ENCODE measurements at places on chromosomes 3 and 15.

GRCh38 chr15:66651198-66651597, 50.8 kb upstream of the SMAD6 start:
- no peak for DNase-seq

DNA sequence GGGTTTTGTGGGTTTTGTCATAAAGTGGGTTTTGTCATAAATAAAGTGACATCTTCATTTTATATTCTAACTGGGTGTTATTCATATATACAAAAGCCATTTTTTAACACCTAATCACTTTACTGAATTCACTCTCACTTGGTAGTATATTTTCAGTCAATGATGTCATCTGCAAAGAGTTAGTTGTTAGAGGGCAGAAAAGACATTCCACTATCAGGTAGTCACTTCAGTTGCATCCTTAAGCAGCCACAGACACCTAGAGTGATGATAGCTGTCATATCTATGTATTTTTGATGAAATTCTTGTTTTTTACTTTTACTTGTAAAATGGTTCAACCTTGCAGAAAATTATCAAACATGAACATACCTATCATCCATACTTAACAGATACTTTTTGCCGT, 89.0 kb downstream of the DHX36 start:
- DNase-seq: no peak

DNA sequence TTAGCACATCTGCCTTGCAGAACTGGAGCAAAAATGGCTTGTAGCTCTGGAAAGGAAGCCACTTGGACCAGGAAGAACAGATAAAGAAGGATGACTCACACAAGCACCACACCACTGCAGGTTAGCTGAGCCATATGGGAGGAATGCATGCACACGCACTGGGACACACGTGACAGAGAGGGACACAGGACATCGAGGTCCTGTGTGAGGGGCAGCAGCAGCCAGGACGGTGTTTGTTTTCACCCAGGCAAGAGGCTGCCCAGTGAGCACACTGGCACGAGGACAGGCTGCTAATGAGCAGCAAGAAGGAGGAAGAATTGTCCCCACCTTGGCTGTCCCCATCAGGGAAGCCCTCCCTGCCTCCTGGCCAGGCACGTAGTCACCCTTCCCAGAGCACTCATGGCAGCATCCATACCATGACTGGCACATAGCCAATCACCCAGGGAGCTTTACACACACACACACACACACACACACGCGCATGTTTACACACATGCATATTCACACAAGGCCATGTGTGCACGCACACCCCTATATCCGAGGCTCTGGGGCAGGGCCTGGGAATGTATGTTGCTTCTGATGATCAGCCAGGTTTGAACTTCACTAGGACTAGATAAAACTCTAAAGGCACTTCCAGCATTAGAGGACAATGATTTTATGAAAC, 24.0 kb upstream of the SPTBN5 start:
- DNase-seq: no peak

DNA sequence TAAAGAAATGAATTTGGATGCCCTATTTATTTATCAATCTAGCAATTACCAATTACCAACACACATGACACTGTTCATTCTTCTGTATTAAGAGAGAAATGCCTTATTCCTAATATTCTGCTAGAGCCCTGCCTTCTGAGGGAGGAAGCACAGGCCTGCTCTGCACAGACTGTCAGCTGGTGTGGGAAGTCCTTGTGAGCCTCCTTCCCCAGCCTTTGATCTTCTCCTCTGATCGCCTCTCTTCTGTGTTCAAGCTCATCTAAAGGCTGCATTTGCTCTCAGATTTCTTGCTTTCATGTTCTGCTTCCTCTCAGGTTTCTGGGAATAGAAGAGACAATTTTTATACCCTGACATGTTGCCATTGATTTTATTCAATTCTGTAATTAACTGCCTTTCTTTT, 290.6 kb upstream of the UMPS start:
- no peak for DNase-seq

- no peak for DNase-seq
Observed at GRCh38 chr3:19945534-19945933, 1.4 kb upstream of the RAB5A start.

GRCh38 chr3:194811118-194811517, 125.4 kb downstream of the FAM43A start:
- no peak for DNase-seq

DNA sequence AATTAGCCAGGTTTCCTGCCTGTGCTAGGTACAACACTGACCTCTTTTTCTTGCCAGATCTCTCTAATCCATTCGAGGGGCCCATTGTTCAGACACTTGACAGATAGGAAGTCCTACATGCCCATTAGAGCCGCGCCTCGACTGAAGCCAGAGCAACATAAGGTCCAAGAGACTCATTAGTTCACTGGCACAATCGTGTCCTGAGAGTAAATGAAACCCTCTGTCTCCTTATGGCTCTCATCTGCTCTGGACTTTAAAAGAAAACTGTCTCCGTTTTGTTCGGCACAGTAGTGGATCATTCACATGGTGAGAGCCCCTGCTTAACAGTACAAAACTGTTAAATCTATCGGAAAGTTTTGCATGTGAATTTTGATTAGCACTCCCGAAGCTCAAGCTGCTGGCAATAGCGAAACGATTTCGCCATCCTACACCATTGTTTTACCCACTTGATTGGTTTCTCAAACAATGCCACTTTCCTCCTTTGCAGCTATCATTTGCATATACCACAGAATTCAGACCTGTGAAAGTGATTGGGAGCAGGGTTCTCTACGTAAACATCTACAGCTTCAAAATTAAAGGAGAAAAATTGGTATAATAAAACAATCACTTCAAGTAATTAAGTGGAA, 19.0 kb upstream of the C15orf61 start:
- DNase-seq: no peak

DNA sequence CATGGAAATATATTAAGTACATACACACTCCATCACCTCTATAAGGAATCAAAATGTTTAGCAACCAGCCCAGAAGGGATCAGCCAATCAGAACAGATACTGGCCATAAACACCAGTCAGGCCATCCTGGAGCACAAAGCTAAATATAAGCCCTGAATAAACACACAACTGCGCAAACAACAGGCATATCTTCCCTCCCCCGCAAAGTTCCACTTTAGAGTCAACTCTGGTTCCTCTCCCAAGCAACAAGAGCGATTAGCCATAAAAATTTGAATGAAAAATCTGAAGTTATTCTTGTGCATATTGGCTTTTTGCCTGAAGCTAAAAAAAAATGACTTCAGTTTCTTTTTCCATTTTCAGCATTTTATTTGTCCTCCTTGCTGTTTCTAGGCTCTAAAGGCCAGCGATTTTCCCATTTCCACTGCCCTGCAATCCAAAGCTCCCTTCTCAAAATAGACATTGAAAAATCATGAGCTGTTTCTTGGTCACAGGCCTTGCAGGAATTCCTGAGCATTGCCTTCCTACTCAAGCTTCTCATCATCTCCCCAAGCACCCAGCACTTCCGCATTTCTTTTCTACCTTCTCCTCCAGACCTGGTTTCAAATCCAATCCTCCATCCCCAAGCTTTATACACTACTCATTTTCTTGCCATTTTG, 247.9 kb downstream of the ZMAT3 start:
- no peak for DNase-seq

- no peak for DNase-seq
Observed at GRCh38 chr3:167728176-167728575, 6.5 kb downstream of the PDCD10 start.

GRCh38 chr3:158355623-158356588, 215.1 kb upstream of the MLF1 start:
- no peak for DNase-seq

DNA sequence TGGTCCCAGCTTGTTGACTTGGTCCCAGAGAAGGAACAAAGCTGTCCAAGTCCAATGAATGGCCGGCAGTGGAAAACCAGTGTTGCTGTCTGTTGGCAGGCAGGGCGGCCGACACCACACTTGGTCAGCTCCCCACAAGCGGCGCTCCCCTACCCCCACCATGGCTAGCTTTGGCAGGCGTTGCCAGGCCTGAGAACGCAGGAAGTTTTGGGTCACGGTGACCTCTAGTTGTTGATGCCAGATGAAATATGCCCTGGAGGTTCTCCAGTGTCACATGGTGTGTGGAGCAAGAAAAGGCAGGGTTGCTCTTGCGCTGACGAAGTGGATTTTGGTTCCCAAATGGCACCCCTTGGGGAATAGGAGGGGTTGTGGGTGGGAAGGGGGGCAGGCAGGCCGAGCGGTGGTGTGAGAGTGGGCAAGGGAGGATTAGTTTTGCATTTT, 72.7 kb upstream of the TPRG1 start:
- no peak for DNase-seq

DNA sequence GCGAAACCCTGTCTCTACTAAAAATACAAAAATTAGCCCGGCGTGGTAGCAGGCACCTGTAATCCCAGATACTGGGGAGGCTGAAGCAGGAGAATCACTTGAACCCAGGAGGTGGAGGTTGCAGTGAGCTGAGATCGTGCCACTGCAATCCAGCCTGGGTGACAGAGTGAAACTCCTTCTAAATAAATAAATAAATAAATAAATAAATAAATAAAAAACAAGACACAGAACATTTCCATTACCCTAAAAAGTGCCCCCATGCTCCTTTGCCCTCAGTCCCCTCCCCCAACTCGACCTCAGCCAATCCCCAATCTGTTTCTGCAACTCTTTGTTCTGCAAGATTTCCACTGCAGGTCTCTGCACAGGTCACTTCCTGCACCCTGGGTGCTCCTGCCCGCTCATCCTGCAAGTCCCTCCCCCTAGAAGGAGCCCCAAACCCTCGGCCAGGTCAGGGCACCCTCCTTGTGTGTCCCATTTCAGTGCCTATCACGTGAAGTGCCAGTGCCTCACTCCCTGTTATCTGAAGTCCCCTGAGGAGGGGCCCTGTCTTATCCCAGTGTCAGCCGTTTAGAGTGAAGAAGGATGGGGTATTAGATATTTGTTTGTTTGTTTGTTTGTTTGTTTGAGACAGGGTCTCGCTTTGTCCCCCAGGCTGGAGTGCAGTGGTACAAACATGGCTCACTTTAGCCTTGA, 1.1 kb downstream of the FAM240A start:
- DNase-seq: no peak

DNA sequence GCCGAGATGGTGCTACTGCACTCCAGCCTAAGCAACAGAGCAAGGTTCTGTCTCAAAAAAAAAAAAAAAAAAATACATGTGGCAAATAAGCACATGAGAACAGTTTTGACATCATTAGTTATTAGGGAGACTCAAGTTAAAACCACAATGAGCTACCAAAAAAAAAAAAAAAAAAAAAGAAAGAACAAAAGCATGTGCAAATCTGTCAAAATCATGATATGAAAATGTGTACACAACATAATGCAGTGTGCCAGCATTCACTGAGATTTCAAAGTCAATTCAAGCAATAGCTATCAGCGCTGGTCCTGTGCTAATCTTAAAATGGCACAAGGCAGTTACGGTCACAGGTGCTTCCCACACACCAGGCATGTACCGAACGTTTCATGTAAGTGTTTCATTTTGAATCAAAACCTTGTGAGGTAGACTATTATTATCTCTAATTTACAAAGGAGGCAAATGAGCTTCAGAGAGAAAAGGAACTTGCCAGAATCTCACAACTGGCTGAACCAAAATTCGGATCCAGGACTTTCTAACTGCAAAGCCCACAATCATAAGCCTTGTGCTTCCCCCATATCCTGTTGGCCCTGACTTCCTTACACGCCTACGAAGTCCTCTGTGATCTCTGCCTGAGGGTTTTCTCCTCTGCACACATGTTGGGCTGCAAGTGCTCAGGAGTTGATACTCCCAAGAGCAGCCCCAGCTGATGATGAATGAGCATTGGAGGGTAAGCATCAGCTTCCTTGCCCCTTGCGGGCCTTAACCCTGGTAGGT, 200.1 kb upstream of the PROK2 start:
- DNase-seq: no peak

- DNase-seq: no peak
Observed at GRCh38 chr3:3110299-3110630, at the start of gene IL5RA. Gene IL5RA (minus strand): TSS chr3:3110374. CDS start chr3:3104984, 5,390 bp downstream.

DNA sequence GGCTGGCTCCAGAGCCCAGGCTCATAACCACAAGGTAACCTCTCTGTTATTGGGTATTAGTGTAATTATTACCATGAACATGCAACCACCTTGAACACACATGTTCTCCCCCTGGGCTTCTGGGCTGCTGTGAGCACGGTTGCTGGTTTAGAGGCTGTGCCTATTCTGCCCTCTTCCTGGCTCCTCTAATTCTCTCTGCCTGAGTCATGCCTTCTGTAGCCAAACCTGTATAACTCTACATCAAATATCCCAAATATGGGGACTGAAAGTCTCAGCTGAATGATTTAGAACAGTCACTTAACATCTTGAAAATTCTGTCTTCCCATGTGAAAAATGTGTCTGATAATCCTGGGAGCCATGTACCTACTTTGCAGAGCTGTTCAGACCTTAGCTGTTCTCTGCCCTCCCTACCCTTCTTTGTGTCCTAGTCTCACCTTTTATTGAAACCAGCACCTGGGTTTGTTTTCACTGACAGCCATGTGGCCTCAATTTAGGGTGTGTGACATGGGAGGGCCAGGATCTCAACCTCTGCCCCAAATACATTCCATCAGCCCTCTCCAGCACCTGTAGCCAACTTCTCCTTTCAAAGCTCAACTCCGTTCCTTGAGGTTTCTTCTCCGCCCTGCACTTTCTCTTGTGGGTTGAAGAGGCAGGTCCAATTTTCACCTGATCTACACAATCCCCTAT, 60.7 kb downstream of the PDZRN3 start:
- DNase-seq: no peak

GRCh38 chr3:146380046-146380445, 89.3 kb downstream of the PLSCR2 start:
- no peak for DNase-seq

GRCh38 chr3:157086775-157087174, 73.2 kb downstream of the CCNL1 start:
- no peak for DNase-seq

DNA sequence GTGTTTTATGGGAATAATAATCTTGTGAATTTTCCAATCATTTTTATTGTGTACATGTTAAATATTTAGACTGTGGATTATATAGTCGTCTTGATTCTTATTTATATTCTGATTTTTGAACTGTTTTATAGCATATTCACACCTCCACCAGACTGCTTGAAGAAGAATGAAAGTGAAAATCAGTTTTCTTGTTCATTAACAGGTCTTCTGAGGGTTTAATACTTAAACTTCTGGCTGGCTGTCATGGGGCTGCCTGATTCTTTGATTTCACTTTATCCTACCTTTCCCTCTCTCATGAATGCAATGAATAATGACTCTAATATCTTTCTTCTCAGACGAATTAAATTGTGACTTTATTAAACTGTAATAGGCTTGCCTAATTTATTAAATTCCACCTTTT, 56.2 kb downstream of the ATP2C1 start:
- DNase-seq: no peak

- DNase-seq: no peak
Observed at GRCh38 chr15:99250001-99250400, 620 bp upstream of the TTC23 start.

DNA sequence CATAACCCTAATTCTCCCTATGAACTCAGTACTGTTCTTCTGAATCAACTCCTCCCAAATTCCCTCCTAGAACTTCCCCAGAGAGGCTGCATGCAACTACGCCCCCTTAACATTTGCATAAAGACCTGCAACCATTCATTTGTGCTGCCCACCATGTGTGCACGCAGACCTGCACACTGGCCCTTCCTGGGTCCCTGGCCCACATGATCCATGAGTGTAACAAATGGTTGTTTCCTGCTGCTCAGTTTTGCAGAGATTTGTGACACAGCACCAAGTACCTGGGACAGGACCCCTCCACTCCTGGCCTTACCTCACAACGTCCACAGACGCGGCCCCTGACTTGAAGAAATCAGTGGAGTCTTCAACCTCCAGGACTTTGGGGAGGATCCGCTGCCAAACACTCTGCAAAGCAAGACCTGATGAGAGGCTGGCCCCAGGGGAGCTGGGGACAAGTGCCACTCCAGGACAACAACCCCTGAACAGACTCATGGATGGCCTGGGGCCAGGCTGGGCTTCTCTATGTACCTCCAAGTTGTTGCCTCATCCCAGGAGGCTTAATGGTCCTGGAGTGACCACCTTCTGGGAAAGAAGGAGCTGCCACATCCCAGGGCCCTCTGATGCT, 33.8 kb downstream of the ALDH1L1 start:
- no peak for DNase-seq

All from skin of body (tissue), 3 donors.